Neuronal stem cell (in vitro differentiated cells): ENCODE measurements at places on chromosomes 16 and 17.

GRCh38 chr16:50709061-50709684 is 15.8 kb downstream of the NOD2 start:
- H3K27me3 ChIP-seq = no peaks in the 10 kb centered on the region
- H3K4me1 ChIP-seq = peaks cover 3% of the 10 kb centered on the region
- H3K36me3 ChIP-seq = no peaks in the 10 kb centered on the region
- H3K27ac ChIP-seq = no peak overlapping the region
- no peak for DNase-seq
- no peak overlapping the region for H3K4me3 ChIP-seq

DNA sequence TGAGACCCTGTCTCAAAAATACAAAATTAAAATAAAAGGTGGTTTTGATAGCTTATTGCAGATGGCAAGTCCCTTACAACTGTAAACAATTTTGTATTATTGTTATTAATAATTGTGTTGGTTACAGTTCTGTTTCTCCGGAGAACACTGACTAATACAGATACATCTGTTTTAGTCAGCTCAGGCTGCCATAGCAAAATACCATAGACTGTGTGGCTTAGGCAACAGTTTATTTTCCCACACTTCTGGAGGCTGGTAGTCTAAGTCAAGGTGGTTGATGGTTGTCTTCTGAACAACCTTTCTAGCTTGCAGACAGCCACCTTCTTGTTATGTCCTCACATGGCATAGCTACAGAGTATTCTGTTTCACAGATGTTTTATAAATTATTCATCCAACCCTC is 14.2 kb upstream of the IL21R start:
- H3K36me3 ChIP-seq = no peaks in the 10 kb centered on the region
- DNase-seq = no peak
- no peaks in the 10 kb centered on the region for H3K27me3 ChIP-seq

DNA sequence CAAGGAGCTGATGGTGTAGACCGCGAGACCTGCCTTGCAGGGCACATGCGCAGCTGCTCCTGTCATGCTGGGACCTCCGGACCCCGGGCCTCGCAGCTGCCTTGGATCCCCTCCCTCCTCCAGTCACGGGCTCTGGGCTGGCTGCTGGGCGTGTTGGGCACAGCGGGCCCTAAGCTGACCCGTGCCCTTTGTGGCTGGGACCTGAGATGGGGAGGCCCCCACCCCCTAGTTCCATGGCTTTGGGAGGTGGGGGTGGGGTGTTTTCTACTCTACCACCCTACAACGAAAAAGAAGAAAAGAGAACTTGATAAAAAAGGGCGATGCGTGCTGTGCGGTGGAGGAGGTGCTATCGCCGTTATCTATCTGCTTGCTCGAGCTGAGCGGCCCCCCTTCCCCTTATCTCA is 14.5 kb downstream of the ZFPM1 start:
- H3K27ac ChIP-seq = no peak overlapping the region
- no peaks in the 10 kb centered on the region for H3K27me3 ChIP-seq
- H3K4me1 ChIP-seq = peaks cover 7% of the 10 kb centered on the region
- no peak overlapping the region for H3K4me3 ChIP-seq

DNA sequence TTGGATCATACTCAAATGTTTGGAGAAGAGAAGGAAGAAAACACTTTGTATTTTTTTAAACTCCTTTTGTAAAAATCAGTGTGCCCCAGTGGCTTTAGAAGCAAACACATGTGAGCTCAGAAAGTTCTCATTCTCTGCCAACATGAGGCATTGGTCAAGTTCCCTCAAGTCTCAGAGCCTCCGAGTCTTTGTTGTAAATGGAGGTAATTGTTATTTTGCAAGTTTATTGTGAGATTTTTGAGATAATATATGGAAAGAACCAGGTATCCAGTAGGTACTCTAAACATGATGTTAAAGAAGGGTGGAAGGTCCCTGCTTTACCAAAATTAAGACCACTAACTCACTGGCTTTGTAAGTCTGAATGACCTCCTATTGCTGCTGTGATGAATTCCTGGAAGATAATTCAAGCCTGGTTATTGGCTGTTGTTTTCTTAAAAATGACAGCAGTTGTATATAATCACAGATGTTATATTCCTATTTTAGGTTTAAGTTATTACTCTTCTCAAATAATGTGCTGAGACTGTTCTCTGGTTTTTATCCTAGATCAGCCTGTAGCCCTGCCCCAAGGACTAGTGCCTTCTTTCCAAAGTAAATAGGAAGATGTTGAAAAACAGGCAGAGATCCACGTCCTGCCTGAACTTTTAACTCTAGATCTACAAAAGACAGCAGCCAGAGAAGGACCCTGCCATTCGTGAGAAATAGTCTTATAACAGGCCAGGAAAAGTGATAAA is 2.4 kb downstream of the HLF start:
- peaks cover 6% of the 10 kb centered on the region for H3K4me1 ChIP-seq
- H3K36me3 ChIP-seq = no peaks in the 10 kb centered on the region
- no peak overlapping the region for H3K27ac ChIP-seq
- peaks cover 83% of the 10 kb centered on the region for H3K27me3 ChIP-seq

- no peaks in the 10 kb centered on the region for H3K27me3 ChIP-seq
- peak overlapping the region; percentile 78 for H3K4me3 ChIP-seq
- no peak for DNase-seq
- H3K4me1 ChIP-seq = peaks cover 6% of the 10 kb centered on the region
Measured at GRCh38 chr16:56423584-56424403, 1.6 kb downstream of the AMFR start.

- H3K4me3 ChIP-seq = no peak overlapping the region
- no peaks in the 10 kb centered on the region for H3K4me1 ChIP-seq
- H3K27me3 ChIP-seq = no peaks in the 10 kb centered on the region
- no peaks in the 10 kb centered on the region for H3K36me3 ChIP-seq
- DNase-seq = no peak
- no peak overlapping the region for H3K27ac ChIP-seq
Measured at GRCh38 chr16:22397931-22398330, 23.5 kb upstream of the CDR2 start.

GRCh38 chr17:2416010-2416734 is 15.3 kb upstream of the MNT start:
- peak overlapping the region; percentile 63 for H3K27ac ChIP-seq
- no peaks in the 10 kb centered on the region for H3K27me3 ChIP-seq
- H3K4me1 ChIP-seq = peaks cover 6% of the 10 kb centered on the region
- H3K4me3 ChIP-seq = no peak overlapping the region
- peak; percentile 84 for DNase-seq
- peaks cover 22% of the 10 kb centered on the region for H3K36me3 ChIP-seq

DNA sequence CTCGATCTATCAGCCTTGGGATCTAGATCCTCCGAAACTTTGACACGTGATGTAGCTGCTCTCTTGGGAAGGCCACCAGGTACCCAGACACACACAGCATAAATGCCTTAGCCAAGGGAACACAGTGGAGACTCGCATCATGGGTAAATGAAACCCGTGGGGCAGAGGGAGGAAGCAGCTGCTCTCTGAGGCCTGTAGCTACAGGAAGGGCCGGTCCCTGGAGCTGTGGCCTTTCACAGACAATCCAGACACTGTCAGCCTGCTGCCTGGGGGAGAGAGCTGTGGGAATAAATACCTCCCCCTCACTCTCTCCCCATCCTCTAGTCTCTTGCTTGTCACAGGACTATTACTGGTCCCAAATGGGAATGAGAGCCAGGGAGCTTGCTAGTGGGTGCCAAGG is 351.2 kb downstream of the UTP18 start:
- H3K4me3 ChIP-seq = no peak overlapping the region
- no peak for DNase-seq
- no peak overlapping the region for H3K27ac ChIP-seq

DNA sequence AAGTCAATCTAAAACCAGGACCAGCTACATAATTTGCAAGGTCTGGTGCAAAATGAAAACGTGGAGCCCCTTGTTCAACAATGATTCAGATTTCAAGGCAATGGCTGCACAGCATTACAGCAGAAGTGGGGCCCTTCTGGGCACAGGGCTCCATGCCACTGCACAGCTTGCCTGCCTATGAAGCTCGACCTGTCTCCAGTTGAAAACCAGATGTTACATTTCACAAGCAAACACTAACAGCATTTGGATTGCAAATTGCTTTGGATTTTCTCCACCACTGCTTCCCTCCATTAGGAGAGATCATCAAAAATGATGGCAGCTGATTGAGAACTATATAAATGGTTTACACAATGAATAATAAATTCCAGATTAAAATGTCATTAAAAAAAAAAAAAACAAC is 551.4 kb upstream of the ZFHX3 start:
- no peaks in the 10 kb centered on the region for H3K36me3 ChIP-seq
- no peaks in the 10 kb centered on the region for H3K4me1 ChIP-seq
- no peaks in the 10 kb centered on the region for H3K27me3 ChIP-seq
- H3K4me3 ChIP-seq = no peak overlapping the region
- no peak overlapping the region for H3K27ac ChIP-seq

DNA sequence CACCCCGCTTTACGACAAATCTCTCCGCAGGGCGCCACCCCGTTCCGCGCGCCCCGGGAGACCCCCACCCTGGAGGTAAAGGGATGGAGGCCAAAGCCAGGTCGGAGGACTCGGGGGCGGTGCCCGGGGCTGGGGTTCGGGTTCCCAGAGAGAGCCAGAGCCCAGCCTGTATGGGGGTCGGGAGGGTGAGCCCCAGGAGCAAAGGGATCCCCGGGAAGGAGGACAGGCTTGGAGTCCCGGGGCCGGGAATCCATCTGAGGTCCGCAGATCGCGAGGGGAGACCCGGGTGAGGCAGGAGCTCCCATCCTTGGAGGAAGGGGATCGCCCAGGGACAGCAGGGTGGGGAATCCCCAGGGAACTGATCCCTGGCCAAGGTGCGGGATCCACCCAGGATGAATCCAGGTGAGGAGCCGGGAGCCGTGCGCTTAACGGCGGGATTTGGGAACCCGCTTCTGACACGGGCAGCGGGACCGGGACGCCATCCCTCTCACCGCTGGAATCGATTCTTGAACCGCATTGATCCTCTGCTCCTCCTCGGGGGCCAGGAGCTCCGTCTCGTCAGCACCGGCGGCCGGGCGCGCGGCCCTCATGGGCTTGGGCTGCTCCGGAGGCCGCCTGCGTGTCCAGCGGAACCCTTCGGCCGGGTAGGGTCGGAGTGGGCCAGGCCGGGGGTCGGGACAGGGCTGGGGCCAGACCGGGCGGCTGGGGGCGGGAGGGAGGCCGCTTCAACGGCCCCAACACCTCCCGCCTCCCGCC is at the start of gene MMD:
TSS of gene MMD (minus strand) at position 657 of the 756 bp plus-strand sequence. CDS start at position 517, 140 bp downstream.
- peaks cover 18% of the 10 kb centered on the region for H3K36me3 ChIP-seq
- peak within 1 kb of the TSS; percentile 69 for H3K27ac ChIP-seq
- H3K4me3 ChIP-seq = peak within 1 kb of the TSS; percentile 83
- peak; percentile 62 for DNase-seq
- no peaks in the 10 kb centered on the region for H3K27me3 ChIP-seq
- H3K4me1 ChIP-seq = peaks cover 5% of the 10 kb centered on the region

DNA sequence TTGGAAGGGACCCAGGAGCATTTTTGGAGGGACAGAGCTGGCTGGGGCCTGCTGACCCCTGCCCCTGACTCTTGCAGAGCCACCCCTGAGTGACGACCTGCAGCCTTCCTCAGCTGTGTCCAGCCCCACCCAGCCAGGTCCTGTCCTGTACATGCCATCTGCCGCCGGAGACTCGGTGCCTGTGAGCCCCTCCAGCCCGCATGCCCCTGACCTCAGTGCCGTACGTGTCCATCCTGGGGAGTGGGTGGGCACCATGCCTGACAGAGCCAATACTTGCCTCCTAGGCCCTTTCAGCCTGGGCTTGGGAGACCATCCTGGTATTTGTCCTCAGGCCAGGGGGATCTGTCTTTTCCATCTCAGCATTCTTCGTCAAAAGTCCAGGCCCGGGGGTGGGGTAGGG is 27.5 kb downstream of the UNC13D start:
- no peak for DNase-seq
- peaks cover 5% of the 10 kb centered on the region for H3K4me1 ChIP-seq
- H3K4me3 ChIP-seq = no peak overlapping the region

- H3K27ac ChIP-seq = no peak overlapping the region
- H3K4me1 ChIP-seq = peaks cover 11% of the 10 kb centered on the region
Measured at GRCh38 chr17:62876673-62877405, 68.7 kb upstream of the MARCHF10 start.

DNA sequence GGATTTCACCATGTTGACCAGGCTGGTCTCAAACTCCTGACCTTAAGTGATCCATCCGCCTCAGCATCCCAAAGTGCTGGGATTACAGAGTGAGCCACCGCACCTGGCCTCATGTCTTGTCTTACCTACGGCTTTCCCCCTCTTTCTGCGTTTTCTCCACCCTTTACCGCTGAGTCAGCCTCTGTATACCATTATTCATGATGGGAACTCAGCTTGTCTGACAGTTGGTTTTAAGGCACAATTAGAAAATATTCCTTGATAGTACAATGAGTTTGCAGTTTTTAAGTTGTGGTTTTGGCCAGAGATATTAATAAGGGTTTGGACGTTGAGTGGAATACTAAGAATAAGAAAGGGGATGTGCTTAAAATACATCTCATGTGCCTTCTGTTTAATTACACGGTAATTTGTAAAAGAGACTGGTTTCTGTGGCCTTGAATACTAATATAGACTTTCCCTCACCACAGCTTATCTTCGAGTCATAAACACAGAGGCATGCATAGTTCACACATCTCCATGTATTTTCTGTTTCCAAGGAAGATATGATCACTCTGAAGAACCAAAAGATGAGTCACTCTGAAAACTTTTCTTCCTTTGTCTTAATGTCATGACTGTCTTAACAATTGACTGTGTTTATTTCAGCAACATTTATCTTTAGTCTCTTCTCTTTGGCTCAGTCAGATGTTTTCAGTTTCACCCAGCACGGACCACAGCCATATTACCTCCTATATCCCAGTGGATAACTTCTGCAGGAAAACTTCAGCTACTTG is 54.4 kb downstream of the PITPNC1 start:
- no peaks in the 10 kb centered on the region for H3K27me3 ChIP-seq
- no peaks in the 10 kb centered on the region for H3K36me3 ChIP-seq
- H3K4me1 ChIP-seq = no peaks in the 10 kb centered on the region

DNA sequence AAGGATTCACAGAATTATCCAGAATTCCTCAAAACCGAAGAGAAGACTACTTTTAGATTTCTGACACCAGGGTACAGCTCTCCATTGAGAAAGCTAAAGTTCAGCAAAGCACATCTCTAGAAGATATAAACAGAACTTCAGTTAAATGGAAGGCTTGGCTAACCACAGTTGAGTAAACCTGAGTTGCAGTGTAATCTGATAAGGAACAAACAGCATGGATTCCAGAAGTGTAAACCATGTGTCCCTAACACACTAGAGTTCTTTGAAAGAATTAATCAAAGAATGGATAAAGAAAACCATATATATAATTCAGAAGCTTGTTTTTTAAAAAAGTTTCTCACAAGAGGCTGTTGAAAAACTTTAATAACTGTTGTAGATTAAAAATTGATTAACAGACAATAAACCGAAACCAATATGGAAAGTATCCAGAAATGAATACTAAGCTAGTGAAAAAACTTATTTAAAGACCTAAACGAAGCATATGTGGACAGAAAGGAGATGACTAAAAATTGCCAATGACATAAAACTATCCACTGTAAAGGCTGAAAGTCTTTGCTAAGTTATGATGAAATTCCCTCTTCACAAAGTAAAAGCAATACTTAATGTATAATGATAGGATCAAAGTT is 4.3 kb downstream of the RNF43 start:
- no peak overlapping the region for H3K27ac ChIP-seq
- no peak overlapping the region for H3K4me3 ChIP-seq
- H3K4me1 ChIP-seq = peaks cover 6% of the 10 kb centered on the region
- peaks cover 6% of the 10 kb centered on the region for H3K27me3 ChIP-seq
- no peak for DNase-seq

GRCh38 chr16:17939122-17939536 is 397.4 kb downstream of the NPIPA8 start:
- no peak overlapping the region for H3K4me3 ChIP-seq
- H3K27me3 ChIP-seq = no peaks in the 10 kb centered on the region
